DMS79 (cell line): ENCODE measurements at places on chromosomes 16 and 17.

DNA sequence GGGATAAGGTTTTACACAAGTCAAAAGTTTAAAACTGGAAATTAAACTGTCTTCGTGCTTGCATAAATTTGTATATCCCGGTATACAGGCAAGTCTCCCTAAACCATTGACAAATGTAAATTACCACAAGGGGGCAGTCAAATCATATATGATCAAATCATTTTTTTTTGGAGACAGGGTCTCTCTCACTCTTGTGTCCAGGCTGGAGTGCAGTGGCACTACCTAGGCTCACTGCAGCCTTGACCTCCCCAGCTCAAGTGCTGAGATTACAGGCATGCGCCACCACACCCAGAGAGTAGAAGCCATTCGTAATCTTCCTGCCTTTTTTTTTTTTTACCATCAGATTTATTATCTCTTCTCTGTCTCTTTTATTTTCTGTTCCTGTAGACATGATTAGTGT, 18.5 kb downstream of the TOP2A start:
- DNase-seq: no peak

GRCh38 chr16:6124136-6124535, 1026.5 kb upstream of the EEF2KMT start:
- no peak for DNase-seq

DNA sequence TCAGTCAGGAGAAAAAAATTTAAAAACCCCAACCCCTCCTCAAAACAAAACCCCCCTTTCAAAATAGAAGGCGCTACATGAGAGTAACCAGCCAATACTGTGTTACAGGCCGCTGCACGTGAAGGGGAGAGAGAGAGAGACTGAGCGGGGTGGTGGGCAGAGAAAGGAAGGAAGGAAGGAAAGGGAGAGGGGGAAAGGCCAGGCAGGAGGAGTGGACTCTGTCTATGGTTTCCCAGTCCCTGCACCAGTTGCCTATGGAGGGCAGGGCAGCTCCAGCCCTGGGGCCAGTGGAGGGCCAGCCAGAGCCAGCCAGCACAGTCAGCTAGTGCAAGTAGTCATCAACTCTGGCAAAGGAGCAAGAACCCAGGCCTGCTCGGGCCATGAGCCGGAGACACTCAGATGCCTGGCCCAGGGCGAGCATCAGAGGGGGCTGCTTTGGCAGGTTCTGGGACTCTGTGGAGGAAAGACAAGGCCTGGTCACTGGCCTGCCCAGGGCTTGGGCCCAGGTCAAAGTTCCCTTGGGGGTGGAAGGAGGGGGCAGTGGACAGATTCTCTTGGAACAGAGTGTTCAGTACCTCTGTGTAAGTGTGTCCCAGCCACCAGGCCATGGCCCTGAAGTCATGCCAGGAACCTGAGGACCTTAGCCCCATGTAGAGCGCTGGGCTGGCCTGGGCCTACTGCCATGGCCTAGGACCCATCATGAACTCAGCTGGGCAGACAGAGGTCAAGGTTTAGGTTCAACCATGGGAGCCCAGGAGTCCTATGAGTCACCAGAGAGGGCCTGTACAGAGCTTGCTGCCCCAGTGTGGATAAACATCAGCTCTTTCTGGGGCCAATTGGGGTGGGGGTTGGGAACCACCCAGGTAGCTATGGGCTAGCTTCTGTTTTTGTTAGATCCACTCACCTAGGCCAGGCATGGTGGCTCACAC, 7.3 kb upstream of the GFOD2 start:
- DNase-seq: no peak

DNA sequence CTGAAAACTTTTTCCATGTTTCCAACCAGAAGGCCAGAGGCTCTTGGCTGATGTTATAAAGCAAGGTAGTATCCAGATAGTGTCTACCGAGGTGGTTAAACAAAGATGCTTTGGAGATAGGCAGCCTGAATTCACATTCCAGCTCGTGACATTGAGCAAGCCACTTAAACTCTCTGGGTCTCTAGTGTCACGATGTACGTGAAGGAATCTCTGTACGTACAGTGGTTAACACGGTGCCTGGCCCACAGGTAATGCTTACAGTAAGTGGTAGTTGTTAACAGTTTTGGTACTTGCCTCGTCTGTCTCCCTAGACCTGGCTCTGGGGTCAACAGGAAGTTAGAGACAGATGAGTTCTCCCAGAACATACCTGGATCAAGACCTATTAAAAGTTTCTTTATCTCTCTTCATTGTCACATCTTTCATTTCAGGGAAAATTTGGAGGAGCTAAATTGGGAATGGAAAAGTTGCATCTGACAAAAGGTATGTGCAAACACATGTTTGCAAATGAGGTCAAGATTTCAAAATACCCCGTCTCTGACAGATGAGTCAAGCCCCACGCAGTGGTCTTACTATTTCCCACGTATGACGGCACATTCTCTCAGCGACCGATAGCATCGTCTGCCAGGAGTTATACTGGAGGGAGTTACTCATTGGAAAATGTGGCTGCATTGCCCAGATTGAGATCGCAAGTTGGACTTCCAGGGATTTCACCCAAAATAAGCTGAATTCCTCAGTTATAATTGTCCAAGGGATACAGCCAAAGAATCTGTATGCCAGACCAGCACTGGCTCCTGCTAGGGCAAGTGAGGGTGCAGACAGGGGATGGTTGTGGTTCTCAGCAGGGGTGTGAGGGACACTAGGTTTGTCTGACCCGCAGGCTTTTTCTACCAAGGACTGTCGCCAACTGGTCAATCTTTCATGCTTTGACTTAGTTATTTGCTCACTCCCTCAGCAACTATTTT, 18.9 kb upstream of the MYH10 start:
- no peak for DNase-seq

GRCh38 chr16:88370365-88370764, 12.4 kb upstream of the ZNF469 start:
- no peak for DNase-seq

DNA sequence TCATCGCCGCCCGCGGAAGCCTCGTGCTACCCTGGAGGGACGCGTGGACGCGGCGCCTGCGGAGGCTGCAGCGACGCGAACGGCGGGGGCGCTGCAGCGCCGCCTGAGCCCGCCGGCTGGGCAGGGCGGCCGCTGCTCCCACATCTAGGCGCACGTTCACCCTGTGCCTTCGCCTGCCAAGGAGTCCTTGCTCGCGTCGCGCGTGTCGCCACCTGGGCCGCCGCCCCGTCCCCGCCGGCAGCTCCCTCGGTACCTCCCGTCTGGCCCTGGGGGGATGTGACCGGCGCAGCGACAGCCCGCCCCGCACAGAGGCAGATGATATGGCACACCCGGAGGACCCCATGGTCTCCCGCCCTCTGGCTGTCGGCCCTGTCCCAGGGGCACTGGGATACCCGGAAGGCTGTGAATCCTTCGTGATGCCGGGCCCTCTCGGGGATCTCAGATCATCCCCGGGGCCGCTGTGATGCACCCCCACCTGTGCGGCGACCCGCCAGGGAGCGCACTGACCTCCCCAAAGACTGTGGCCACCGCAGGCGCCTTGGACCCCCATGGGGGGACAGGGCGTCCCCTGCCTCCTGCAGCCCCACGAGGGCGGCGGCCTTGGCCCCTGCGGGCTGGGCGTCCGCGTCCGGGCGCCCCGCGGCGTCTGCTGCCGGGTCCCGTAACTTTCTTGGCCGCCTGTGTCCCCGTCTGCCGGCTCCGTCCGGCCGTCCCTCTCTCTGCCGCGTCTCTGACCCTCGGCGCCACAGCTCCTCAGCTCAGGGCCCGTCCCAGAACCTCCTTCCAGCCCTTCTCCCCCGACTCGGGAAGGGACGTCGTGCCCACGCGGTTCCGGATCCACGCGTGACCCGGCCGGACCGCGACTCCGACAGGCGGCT, 689 bp upstream of the TBC1D24 start:
- no peak for DNase-seq

GRCh38 chr17:8333281-8333680, 6.4 kb upstream of the ODF4 start:
- no peak for DNase-seq

DNA sequence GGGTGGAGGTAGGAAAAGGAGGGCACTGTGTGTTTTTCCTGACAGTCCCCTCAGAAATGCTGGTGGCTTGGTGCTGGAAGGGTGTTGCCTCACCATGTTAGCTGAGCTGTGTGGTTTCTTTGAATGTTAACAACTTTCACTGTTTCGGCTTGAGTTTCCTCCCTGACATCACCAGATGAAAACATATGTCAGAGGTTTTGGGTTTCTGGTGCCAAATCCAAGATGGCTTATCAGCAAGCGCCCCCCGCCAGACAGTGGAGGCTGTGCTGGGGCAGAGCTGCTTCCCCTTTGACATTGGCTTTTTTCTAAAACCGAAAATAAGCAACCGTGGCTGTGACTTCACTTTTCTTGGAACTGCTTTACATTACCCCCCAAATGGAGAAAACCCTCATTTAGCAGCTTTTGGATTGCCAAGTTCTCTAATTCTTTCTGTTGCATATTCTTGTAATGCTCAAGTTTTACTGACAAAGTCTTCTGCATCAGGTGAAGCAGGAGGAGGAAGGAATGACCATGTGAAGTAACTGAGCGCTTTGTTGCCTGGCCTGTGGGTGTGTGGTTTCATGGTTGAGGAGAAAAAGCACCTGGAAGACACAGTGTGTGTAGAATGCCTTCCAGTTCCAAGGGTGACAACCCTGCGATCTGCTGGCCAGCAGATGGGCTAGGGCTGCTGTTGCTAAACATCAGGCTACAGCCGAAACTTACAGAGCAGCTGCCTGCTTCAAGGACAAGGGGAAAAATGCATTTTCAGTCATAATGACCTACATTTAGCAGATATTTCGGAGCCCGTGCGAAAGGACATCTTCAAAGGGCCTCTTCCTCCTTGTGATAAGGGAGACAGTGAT, 9.7 kb downstream of the RMI2 start:
- DNase-seq: peak; percentile 9

DNA sequence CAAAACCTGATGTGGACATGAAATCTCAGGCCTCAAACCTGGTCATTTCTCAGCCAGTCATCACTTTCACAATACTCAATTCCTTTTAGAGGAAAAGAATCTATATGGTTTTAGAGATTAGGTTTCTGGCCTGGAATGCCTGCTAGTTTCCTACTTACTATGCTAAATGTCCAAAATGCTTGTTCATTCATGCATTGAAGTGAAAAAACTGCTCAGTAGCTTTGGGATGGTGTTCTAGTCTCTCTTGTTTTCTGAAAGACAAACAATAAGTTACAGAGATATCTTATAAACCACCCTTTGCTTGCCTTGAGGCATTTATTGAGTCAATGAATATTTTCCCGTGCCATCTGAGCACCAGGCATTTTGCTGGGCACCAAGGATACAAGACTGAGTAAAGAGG, 1146.5 kb upstream of the GOT2 start:
- no peak for DNase-seq

DNA sequence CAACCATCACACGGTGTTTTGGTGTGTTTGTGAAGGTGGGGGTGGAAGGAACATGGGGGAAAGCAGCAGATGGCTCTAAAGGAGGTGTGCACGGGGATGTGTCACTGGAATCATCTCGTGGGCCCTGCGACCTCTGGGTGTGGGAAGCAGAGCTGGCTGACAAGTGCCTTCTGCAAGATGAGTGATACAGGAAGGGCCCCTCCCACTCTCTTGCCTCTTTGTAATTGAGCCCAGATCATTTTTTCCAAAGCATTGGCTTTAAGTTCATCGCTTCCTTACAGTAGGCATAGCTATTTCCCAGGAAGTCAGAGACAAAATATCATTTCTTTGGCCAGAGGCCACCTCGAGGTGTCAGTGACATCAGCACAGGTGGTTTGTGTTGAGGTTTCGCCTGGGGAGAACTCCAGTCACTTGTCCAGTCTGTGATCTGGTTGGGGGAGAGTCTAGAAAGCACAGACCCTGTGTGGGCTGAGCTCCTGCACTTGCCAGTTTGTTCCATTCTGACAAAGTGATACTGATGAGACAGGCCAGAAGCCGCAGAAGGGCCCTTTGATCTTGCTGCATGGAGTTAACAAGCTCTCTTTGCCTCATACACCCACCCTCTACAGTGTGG, 20.6 kb upstream of the SNTB2 start:
- no peak for DNase-seq

- DNase-seq: no peak
These were observed 141.6 kb downstream of the PRKCA start for GRCh38 chr17:66444031-66444430.

- DNase-seq: no peak
These were observed at the start of gene SLC47A2 for GRCh38 chr17:19716108-19717030. TSS of gene SLC47A2 (minus strand) at chr17:19716584. CDS start at chr17:19716555, 29 bp downstream.

- DNase-seq: no peak
These were observed 1.5 kb downstream of the ZNF205 start for GRCh38 chr16:3113765-3114479.

DNA sequence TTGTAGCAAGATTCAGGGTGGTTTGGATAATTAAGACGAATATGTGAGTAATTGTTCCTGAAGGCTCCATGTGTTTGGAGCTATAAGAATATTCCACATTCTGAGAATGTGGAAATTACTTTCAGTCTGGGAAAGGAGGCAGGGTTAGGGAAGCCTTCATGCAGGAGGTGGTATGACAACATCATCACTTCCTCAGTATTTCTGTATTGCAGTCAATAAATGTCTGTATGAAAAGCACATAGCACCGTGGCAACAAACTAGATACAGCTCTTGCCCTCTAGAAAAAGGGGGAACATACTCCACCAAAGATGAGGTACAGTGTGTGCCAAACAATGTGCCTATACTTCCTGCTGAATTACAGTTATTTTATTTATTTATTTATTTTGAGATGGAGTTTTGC, 26.1 kb upstream of the DHRS7B start:
- no peak for DNase-seq

- DNase-seq: peak; percentile 20
These were observed 446.3 kb upstream of the MAF start for GRCh38 chr16:80046848-80047247.

DNA sequence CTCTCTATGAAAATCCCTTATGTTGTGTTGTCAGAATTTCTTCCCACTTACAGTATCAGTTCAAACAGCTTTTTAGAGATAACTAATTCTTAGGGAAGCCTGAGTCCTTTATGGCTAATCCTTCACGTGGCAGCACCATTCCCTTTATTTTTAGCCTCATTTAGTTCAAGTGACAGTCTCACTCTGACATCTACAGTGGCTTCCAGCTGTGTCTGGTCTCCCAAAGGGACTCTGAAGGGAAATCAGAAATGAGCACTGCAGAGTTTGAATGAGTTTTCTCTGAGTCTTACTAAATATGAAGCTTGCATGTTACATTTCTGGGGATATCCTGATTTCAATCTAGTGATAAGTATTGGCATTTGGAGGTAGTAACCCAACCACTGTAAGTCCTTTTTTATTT, 1104.1 kb downstream of the CDH11 start:
- DNase-seq: no peak

- DNase-seq: no peak
These were observed 18.0 kb downstream of the HDAC5 start for GRCh38 chr17:44105483-44105882.

- no peak for DNase-seq
These were observed 31.1 kb downstream of the BAIAP2 start for GRCh38 chr17:81066072-81066471.

- DNase-seq: no peak
These were observed 568.2 kb upstream of the EEF2KMT start for GRCh38 chr16:5665834-5666233.
